ENCODE measurements at places on chromosomes 2 and 18.

DNA sequence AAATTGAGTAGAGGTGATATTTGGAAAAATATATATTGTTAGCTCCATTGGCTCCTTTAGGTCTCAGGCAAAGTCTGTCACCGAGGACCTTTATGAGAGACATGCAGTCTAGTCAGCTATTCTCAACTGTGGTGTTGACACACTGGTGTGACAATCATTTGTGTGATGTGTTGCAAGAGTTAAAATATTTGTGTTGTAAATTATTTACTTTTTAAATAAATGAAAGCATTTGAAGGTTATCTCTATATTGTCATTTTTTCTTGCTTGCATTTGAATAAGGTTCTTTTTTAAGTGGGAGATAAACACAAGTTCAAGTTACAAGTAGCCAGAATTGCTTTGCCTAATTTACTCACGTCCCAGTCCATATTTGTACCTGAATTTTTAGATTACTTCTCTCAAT, 4.3 kb downstream of the REL start:
- DNase-seq: no peak

GRCh38 chr18:79548621-79548985, 131.0 kb upstream of the CTDP1 start:
- DNase-seq: no peak

GRCh38 chr2:213980883-213981282, 430.0 kb upstream of the VWC2L start:
- DNase-seq: peak; percentile 41

GRCh38 chr2:141534666-141535362, 596.0 kb downstream of the LRP1B start:
- DNase-seq: no peak

- no peak for DNase-seq
These were observed 206.8 kb upstream of the ERBB4 start for GRCh38 chr2:212745359-212745758.

DNA sequence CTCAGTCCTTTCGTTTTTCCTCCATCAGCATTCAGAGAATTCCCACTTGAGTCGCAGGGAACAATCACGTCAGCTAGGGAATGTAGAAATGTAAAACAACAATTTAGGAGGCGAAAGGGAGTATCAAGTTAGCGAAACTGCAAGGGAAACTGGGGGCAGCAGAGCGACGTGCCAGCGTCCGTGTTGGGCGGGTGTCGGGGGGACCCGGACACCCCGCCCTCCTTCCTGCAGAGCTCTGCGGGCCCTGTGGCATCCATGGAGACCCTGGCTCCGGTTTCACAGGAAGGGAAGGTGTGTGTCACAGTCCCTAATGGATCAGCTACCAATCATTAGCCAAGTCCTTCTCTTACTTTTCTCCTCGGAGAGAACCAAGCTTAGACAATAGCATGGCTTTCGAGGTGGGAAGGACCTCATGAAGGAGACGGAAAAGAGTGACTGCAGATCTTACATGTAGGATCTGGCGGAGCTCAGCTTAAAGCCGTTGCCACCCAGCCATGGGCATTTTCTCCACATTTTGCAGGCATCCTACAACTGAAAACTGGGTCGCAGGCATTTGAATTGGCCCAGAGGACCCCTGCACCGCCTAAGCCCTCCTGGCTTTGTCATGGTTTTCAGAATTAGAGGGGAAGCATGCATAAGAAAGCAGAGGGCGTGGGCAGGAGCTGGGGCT, 33.7 kb downstream of the SOX11 start:
- peak; percentile 5 for DNase-seq

GRCh38 chr2:223057569-223057968, 5.6 kb downstream of the KCNE4 start:
- peak; percentile 48 for DNase-seq

- DNase-seq: no peak
These were observed 659.3 kb downstream of the ERBB4 start for GRCh38 chr2:211879323-211879722.

GRCh38 chr2:66495788-66496640, 61.1 kb downstream of the MEIS1 start:
- peak; percentile 85 for DNase-seq

All from cardiac fibroblast (primary cell).